Stimulated activated CD4-positive, alpha-beta T cell treated with anti-CD3 and anti-CD28 coated beads, Interleukin-4, amount 100 ng/mL, for 1 hour (primary cell): ENCODE measurements at places on chromosomes 11 and 22.

DNA sequence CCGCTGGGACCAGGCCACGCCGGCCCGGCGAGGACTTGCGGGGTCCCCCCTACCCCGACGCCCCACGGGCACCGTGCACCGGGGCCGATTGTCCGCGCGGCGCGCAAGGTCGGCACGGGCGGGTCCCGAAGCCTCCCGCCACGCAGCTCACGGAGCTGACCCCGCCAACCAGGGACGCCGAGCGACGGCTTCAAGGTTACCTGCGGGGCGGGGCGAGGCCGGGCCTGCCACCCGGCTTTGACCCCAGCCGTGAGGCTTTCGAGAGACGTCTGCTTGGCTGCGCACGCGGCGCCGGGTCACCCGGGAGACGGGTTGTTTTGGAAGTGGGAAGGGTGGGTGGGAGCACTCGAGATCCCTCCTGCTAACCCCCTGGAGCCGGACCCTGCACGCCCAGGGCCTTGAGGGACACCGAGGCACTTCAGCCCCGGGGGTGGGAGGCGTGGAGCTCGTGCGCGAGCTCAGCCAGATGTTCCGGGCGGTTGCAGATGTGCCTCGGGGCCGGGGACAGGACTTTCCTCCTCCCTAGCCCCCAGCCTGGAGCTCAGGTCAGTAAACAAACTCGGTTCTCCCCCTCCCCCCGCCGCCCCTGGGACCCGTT lies 3.2 kb upstream of the WNT11 start:
- DNase-seq: peak; percentile 26

DNA sequence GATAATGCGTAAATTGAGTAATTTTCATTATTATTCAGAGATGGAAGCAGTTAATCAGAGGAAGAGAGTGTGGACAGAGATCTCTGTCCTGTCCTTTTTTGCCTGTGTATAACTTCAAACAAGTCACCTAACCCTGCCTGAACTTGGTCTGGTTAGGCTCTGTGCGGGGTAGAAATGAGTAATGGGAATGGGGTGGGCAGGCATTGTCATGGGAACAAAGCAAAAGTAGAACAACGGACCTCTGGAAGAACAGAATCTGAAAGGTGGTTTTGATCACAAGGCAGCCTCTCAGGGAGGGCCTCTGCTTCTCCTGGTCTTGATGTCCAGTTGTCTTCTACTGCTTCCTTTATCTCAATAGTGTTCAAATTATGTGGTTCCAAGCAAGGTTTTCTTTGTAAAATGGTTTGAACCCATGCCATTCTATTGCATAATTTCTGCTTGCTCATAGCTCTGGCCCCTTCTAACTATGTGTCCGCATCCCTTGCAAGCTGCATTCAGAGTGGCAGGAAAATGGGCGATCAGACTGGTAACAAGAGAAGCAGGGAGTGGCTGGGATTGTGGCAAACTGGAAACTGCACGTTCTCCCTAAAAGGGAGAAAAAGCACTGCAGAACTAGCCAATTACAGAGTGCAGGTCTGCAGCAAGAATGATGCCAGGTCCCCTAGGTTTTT lies 76.1 kb downstream of the PRR5L start:
- DNase-seq: no peak

DNA sequence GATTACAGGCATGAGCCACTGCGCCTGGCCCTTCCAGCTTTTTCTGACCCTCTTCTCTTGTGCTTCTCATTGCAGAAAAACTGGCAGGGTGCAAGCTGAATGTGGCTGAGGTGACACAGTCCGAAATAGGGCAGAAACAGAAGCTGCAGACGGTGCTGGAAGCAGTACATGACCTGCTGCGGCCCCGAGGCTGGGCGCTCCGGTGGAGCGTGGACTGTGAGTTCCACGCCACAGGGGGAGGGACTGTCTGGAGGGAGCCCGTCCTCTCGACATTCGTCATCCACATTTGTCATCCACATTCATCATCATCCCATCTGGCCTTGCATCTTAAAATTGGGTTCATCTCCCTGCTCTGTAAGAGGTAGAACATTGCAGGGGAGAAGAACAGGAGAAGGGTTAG lies 49.3 kb upstream of the PARVG start:
- DNase-seq: no peak

GRCh38 chr11:14327116-14327515 lies 31.9 kb downstream of the RRAS2 start:
- no peak for DNase-seq

- DNase-seq: peak; percentile 10
Measured at GRCh38 chr11:64566042-64566914, 24.7 kb upstream of the SLC22A12 start.

- no peak for DNase-seq
Measured at GRCh38 chr11:117690484-117691217, 106.4 kb downstream of the DSCAML1 start.

DNA sequence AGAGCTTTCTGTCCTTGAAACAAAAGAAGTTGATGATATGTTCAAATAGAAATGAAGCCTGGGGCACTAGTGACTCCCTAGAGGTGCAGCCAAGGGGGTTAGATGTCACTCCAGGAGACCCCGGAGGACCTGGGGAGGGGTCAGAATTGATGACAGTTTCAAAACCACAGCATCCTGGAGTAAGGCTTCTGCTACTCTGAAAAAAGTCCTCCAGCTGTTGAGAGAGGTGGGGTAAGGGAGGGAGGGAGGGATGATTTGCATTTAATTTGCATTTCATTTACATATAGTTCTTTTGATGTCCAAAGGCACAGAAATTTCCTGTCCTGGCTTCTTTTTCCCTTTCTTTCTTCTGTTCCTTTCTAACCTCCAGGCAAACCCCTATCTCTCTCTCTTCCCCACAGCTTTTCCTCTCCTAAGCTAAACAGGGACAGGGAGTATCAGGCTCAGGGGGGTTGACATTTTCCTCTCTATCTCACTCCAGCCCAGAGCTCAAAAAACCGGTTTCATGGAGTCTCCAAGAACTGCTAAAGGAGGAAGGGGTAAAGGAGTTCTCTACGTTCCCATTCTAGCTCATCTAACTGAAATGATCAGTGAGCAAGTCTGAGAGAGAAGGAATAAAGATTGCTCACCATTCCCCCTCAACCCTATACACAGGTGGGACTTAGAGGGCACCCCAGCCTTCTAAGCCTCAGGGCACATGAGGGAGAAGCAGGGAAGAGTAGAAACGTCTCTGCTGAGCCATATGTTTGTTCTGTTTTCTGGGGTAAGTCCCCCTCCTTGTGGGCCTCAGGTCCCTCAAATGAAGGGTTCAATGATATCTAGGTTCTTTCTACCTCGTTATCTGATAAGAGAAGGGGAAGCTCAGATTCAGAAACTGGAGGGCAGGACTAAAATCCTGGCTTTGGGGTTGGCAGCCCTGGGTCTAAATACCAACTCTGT lies 3.5 kb upstream of the POU2F3 start:
- DNase-seq: no peak

DNA sequence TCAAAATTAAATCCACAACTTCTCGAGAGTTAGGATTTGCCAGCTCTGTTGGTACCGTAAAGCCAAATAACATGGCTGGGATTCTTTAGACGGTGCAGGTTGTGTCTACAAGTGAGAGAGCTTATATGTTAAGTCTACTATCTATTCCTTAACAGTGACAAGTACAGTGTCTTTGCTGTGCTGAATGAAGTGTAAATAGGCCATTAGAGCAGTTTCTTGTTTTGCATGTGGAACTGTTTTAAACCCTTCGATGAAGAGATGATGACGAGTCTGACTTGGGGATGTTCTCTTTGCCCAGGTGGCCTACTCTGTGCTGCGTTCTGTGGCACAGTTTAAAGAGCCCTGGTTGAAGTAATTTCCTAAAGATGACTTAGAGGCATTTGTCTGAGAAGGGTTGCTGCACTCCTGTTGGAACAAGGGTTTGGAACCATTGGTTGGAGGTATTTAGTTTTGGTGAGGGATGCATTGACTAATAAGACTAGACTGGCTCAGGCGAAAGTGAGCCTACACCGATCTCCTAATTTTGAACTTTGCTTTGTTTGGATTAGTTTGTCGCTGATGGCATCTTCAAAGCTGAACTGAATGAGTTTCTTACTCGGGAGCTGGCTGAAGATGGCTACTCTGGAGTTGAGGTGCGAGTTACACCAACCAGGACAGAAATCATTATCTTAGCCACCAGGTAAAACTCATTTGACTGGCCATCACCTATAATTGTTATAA lies 988 bp downstream of the RPS3 start:
- no peak for DNase-seq

DNA sequence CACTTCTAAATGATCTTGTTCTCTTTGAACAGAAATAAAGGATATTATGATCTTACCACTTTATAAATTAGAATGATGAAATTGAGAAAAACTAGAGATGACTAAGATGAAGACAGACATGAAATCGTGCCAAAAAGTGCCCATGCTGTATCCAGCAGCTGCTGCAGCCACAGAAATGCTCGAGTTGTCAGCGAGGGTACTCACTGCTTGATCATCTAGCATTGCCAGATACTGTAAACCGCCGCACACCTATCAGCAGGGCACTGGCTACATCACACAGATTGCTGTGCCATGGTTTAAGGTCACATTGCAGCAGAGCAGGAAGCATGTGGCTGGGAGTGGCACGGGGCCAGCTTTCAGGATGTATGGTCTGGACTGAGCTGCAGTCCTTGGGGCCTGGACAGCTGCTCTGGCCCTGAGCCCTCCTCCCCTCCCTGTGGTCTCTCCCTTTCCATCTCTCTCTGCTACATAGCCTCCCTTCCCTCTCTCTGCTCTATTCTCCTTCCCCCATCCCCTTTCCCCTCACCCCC lies 51.0 kb upstream of the SEPTIN5 start:
- DNase-seq: no peak

GRCh38 chr11:117424781-117425180 lies 97.1 kb downstream of the CEP164 start:
- DNase-seq: no peak

DNA sequence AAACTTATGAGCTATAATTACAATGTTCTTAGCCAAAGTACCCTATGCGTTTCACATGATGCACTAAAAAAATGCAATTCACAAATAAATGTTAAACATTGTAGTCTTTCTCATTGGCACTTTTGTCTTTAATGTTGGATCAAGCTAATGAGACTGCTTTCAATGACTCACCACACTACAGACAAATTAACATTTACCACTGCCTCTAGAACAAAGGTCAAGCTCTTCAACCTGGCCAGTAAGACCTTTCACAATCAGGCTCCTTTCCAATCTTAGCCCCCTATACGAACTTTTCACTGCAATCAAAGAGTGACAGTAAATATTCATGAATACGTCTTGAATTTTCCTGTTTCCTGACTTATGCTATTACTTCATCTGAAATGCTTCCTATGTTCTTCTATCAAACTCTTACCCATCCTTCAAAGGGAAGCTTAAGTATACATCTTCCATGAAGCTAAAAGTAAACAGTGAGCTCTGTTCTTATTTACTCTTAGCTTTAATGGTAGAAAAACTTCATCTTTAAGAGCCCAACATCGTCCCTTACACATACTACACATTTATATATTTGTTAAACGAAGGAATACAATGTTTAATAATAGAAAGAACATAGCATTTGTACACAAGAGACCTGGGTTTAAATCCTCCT lies 326.6 kb upstream of the PITPNB start:
- DNase-seq: no peak

DNA sequence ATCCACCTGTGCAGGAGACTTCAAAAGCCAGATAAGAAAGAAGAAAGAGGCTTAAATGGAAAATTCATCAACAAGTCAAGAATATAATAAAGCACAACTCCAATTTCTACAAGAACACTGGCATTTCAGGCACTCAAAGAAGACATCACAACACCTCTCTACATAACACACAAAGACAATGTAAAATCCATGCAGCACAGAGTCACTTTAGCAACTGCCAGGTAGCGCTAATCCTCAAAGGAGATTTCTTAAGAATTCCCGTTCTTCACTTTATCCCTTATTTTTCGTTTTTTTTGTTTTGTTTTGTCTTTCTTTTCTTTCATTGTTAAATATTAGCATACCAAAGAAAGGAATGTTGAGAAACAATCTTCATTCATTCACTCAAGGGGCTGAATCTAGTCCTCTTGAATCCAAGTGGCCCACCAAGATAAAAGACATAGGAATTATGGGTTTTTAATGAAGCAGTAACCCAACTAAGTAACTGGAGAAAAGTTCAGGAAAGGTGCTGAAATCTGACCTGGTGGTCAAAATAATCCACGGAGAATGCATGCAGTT lies 95.0 kb downstream of the CADM1 start:
- DNase-seq: no peak

- DNase-seq: no peak
Measured at GRCh38 chr22:31332886-31333285, 13.3 kb downstream of the PATZ1 start.
